Hepatocyte (in vitro differentiated cells): ENCODE measurements at places on chromosomes 5 and 9.

DNA sequence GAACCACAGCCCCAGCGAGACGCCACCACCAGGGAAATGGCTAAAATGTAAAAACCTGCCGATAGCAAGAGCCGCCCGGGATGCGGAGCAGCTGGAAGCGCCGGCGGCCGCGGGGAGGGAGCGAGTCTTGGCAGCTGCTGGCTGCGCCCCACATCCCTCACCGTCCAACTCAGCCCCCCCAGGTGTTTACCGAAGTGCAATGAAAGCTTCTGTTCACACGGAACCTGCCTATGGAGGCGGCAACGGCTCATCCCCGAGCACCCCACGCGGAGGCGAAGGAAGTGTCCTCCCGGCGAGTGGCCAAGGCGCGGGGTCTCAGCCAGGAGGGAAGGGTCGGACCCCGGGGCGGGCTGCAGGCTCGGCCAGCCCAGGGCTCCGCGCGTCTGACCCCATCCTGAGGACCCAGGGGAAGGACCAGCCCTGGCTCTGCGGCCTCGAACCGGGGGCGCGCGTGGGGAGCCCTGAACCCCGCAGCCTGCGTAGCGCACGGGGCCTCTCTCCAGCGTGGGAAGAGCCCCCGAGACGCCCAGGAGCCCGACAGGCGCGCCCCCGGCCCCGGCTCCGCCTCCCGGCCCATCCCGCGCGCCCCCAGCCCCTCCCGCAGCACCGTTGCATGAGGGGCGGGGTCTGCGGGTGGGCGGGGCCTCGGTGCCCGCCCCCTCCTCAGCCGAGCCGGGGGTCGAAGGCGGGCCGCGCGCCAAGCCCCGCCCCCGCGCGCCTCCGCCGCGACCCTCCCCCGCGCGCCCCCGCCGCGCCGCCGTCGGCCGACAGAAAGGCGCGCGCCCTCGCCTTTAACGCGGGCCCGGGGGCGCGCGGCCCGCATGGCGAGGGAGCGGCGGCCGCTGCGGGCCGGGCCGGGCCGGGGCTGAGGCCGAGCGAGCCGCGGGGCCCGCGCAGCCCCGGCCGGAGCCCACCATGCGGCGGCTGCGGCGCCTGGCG is at the start of gene DIPK1B:
Gene DIPK1B, plus strand, starts transcription at position 822 of the 939 bp plus-strand sequence. Its CDS starts 94 bp downstream, at position 916.
- DNase-seq = peak; percentile 75

DNA sequence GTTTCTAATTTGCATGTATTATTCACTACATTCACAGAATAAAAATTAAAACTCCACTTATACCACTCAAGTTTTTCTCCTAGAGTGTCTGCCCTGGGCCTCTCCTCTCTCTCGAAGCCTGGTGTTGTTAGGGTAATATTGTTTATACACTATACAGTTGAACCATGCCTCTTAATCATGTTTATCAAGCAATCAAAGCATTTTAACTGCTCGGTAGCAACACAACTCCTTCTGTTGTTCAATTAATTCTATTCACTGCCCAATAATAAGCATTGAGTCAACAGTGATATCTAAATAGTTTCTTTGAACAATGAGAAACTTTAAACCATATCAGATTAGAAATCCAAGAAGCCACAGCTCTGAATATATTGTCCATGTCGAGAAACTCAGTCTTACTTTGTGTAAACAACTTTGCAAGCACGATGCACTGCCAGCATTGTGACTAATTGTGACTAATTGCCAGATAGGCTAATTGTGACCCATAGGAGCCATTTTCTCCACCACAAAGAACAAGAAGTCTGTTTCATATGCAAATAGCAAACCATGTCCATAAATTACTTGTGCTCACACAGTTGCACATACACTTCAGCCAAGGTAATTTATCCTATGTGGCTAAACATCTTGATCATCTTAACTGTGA is at the start of gene DNAH5:
Gene DNAH5, minus strand, starts transcription at position 129 of the 640 bp plus-strand sequence. CDS start 250 bp downstream, outside the sequence.
- no peak for DNase-seq

DNA sequence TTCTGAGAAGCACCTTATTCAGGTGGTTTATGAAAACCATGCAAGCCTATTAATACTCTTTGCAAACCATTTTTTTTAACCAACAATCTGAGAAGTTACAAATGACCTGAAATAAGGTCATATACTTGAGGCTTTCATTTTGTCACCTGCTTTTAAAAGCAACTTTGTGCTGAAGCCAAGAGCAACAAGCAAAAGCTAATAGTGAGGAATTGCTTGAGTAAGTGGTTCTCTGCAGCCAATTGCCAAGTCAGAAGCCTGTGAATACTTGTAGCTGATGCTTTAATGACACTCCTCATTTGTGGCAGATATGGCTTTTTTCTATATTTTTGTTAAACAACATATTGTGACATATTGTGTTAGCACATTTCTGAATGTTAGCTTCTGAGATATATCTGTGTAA is 126.7 kb upstream of the ZNF608 start:
- no peak for DNase-seq

GRCh38 chr5:123124859-123125595 is 36.0 kb downstream of the PRDM6 start:
- no peak for DNase-seq

GRCh38 chr5:159017786-159018185 is 81.9 kb downstream of the EBF1 start:
- peak; percentile 18 for DNase-seq
